CD4-positive, alpha-beta T cell (primary cell): ENCODE measurements at places on chromosomes 2 and 18.

- DNase-seq: no peak
These were observed 264.2 kb downstream of the GBX2 start for GRCh38 chr2:235903782-235904584.

GRCh38 chr2:4174796-4175195 lies 471.4 kb downstream of the DCDC2C start:
- no peak for DNase-seq

DNA sequence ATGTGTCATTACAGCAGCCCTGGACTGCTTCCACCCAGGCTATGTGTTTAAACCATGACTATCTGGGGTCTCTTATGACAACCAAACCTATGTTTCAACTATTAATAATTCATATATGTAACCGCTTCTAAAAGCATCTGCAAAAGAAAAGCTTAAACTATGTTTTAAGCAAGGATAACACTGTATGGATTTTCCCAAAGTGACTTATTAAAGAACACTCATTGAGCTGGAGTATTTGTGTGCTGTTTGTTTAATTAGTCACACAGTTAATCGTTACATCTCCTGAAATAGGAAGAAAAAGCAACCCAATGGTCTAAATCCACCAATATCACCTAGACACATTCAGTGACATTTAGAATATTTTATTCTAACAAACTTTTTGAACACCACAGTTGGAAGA lies 51.3 kb downstream of the TMEM163 start:
- no peak for DNase-seq

DNA sequence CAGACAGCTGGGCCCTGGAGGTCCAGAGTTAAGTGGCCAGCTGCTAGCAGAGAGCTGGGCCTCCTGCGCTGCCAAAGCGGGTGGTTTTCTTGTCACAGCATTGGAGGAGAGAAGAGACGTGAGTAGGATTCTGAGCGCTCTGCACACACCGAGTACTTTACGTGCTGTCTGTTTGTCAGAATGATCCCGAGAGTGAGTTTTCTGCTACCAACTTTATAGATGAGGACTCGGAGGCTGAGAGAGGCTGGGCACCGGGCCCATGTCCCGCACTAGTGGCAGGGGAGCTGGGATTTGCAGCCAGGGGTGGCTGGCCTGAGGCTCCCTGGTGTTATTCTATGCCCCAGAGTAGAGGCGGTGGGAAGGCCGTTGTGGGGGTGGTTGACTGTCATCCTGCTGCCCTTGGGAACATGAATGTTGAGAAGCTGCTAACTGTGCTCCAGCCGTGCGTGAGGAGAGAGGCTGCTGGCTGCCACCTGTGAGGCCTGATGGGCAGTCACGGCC lies 36.3 kb upstream of the MBP start:
- no peak for DNase-seq

DNA sequence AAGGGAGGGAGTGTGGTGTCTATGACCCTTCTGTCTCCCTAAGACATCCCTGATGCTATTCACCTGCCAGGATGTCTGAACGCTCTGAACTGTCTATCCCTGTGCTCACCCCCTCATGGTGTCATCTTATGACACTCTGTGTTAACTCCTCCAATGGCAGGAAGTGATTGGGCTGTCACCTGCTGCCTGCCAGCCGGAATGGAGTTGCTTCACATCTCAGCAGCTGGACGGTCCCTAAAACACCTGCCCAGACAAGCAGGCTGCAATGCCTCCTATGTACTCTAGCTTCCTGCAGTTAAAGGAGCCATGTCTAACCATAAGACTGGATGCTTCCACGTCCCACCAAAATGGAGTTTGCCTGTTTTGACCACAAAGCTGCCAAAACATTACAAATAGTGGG lies 99.9 kb downstream of the CPO start:
- no peak for DNase-seq

GRCh38 chr18:30093376-30093775 lies 949.2 kb downstream of the DSC3 start:
- DNase-seq: no peak

GRCh38 chr2:27304488-27305240 lies 3.6 kb downstream of the UCN start:
- DNase-seq: no peak

DNA sequence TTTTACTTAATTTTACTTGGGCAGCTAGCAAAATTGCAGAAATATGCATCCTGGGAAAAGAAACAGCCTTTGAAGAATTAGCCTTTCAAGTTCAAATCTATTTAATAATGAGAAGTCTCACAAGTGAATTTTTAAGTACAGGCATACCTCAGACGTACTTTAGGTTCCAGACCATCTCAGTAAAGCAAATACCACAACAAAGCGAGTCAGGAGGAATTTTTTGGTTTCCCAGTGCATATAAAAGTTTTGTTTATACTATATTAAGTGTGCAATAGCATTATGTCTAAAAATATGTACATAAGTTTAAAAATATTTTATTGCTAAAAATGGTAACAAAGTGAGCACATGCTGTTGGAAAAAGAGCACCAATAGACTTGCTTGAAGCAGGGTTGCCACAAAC lies 50.8 kb upstream of the TWSG1 start:
- DNase-seq: no peak

DNA sequence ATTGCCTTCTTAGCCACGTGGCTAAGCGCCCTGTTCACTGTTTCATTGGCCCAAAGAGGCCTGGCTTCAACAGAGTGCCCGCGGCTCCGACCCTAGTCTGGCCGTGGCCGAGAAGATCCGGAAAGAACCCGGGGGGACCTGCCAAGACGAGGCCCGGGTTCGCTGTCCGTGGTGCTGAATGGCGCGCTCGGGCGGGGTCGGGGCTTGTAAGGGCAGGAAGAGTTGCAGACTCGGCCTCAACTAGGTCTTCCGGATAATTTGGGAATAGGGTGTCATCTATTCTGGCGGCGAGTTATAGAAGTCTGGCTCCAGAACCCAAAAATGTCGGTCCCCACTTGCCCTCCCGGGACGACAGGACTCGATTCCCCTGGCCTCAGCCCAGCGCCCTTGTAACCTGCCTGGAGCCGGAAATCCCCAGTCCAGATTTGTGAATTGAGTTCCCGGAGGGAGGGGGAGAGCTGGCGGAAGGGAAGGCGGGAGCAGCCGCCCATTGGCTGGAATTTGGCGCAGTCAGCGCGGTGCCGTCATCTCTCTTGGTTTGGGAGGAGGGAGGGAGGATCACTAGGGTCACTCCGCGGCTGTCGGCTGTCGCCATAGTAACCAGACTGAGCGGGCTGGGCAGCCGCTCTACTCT lies 3.5 kb downstream of the CDK5R2 start:
- peak; percentile 39 for DNase-seq

DNA sequence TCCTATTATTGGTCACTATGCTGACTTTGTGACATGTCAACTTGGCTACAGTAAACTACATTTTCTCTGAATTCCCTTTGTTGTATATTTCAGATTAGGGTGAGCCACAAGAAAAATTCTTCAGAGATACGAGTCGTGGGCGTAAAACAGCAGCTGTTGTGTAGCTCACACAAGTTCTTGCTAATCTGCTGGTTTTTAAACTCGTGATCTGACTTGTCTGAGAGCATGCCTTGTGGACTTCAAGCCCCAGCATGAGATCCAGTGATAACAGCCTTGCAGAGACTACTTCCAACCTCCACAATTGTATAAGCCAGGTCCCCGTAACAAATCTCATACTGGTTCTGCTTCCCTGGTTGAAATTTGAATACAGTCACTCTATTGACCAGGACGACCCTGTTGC lies 259.8 kb upstream of the LYPD1 start:
- DNase-seq: no peak
